ENCODE measurements at places on chromosomes 1 and 21.

DNA sequence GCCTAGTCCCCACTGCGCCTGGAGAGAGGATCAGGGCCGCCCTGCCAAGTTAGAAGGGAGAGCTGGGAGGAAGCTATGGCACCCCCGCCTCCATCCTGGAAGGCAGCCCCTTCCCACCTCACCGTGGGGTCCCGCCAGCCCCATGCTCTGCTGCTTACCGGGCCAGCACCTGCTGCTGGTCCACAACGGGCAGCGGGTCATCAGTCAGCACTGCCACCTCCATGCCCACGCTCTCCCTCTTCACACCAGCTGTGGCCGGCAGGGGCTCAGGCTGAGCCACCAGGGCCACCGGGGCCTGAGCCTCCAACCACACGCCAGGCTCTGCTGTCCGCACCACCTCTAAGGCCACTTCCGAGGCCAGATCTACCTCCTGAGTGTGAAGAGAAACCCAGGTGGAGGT is 23.5 kb upstream of the DDOST start:
- DNase-seq, result no peak

GRCh38 chr1:115815694-115816093 is 25.2 kb downstream of the NHLH2 start:
- DNase-seq, result no peak

- no peak for DNase-seq
Observed at GRCh38 chr21:40606341-40606740, 240.6 kb downstream of the DSCAM start.

GRCh38 chr1:109503935-109504334 is 5.6 kb downstream of the AMIGO1 start:
- peak; percentile 36 for DNase-seq

DNA sequence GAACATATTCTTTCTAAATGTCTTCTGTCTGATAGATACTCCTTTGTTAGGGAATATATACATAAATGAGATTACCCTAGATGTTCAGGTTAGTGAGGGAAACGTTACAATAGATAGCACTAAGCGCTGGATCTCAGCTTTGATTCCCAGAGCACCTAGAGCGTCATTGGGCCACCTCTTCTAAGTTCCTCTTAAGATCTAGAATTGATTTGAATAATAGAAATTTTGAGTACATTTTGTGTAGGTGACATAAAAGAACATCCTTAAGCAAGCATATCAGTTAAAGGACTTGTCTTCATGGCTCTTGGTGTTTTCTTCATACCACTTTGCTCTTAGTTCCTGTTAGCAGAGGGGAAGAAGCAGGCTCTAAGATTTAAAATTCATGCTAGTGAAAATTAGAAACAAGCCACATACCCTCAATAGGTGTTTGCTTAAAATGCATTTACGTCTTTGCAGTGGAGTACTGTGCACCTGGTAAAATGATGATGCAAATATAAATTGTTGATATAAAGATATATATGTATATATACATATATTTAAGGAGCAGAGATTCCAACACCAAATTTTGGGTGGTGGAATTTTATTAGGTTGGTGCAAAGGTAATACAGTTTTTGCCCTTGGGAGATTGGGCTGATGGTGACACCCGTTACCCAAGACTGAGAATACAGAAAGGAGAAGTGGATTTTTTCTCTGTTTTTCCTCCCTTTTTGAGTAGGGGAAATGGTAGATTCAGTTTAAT is 47.1 kb downstream of the DYRK1A start:
- DNase-seq, result no peak
